ENCODE measurements at places on chromosomes 3 and 15.

DNA sequence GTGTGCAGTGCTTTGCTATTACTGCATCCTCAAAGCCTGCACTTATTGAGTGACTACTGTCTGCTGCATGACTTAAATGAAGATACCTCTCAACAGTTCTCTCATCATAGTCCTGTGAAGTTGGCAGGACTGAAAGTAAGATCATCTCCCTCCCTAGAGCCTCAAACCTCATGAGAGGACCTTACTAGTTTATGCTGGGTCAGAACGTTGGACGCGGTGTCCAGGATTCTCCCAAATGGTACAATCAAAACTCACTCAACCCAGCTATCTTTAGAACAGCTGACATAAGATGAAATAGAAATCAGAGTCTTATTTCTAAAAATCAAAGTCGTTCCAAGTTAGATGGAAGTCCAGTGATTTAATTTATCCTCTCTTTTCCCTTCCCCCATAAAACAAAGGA is 219.7 kb downstream of the PDZRN3 start:
- DNase-seq: no peak

- no peak for DNase-seq
Observed at GRCh38 chr15:98725874-98726273, 77.5 kb downstream of the IGF1R start.

- no peak for DNase-seq
Observed at GRCh38 chr3:183284570-183284969, 31.5 kb downstream of the B3GNT5 start.

DNA sequence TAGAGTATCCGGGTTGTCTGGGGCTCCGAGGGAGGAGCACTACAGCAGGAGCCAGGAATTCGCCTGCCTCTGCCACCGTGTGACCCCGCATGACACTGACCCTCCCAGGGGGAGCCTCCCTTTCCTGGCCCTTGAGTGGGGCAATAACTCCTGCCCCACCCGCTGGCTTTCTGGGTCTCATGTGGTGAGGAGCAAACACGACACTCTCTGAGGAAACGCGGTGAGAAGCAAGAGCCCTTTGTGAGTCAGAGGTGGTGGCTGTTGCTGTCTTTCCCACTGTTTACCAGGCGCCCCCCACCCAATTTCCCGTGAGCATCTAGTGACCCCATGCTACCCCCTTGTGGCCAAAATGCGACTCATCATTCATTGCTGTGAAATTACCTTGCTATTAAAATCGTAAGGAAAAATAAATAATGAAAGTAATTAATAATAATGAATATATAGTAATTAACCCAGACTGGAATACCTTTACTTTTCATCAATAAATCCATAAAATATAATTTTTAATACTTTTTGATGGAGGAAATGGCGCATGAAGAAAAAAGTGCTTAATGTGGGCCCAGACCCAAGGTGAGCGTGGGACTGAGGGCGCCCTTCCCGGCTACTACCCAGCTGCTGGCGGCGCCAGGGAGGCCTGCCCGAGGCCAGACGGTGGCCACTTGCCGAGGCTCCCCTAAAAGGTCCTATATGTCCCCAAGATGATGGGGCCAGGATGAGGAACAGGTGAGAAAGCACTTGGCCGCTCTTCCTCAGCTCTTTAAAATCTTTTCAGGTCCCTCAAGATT is 29.3 kb downstream of the CCNL1 start:
- no peak for DNase-seq

- DNase-seq: peak; percentile 80
Observed at GRCh38 chr3:23712656-23713559, 92.8 kb upstream of the UBE2E1 start.

GRCh38 chr3:45701172-45701867 is 12.1 kb downstream of the SACM1L start:
- DNase-seq: no peak

DNA sequence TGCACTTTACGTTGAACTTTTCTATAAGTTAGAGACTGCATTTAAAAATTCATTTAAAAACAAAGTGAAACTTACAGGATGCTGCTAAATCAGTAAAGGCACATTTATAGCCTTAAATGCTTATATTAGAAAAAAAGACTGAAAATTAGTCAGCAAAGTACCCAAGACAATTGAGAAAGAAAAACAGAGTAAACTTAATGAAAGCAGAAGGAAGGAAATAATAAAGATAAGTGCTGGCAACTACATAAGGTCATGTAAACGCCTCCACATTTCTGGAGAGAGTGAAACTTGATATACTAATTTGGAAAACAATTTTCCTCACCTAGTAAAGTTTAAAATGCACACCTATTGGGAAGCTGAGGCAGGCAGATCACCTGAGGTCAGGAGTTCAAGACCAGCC is 58.2 kb upstream of the ACAN start:
- no peak for DNase-seq

DNA sequence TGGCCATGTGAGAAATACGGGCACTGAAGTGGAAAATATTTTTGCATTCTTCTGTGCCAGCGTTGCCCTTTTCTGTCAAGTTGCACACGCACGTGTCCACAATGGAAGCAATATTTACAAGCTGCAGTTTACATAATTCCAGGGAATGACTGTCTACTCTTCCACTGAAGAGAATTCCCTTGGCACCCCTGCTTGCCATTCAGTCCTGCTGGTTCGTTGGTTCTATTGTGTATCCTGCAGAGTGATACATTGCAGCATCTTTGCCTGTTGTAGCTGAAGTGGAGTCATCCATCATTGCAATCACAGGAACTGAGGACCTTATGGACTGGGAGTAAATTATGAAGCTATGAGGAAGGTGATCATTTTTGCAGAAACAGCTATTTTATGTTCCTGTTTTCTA is 759.4 kb downstream of the ROBO2 start:
- no peak for DNase-seq

DNA sequence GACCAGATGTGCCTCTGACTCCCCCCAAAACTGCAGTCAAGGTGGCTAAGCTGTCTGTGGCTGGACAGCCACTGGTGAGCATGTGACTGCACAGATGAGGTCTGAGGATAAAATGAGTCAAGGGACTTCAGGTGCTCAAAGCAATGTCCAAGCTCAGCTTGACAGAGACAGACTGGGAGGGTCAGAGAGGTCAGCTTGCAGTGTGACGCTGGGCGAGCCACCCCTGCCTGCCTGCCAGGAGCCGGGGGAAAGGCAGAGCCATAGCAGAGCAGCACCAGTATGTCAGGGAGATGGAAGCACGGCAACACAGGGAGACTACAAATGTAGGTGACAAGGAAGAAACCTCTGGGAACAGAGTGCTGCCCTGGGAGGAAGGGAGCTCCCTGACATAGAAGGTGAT is 399.4 kb downstream of the OCA2 start:
- DNase-seq: no peak

DNA sequence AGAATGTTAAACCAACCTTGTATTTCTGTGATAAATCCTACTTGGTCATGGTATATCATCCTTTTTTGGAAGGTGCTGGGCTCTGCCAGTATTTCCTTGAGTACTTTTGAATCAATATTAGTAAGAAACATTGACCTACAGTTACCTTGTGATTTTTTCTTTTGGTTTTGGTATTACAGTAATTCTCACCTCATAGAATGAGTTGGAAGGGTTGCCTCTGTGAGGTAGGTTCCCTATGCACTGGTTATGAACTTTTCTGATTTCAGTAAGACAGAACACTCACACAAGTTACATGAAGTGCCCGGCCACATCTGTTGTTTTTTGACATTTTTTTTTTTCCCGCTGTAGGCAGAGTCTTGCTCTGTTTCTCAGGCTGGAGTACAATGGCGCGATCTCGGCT is 20.0 kb downstream of the PCCB start:
- no peak for DNase-seq

DNA sequence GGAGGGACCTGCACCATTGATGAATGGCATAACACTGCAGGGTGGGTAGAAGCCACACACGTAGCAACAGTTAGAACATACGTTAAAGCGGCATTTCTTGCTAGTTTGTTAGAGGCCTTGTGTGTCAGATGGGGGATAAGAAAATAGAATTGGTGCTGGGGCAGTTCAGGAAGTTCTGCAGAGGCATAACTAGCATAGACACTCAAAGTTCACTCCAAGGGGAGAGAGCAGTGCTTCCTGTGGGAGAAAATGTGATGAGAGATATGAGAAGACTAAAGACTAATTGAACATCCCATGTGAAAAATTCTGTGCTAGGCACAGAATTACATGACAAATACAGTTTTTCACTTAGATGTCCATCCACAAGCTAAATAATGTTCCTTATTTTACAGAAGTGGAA is 327.1 kb downstream of the ZNF621 start:
- no peak for DNase-seq

DNA sequence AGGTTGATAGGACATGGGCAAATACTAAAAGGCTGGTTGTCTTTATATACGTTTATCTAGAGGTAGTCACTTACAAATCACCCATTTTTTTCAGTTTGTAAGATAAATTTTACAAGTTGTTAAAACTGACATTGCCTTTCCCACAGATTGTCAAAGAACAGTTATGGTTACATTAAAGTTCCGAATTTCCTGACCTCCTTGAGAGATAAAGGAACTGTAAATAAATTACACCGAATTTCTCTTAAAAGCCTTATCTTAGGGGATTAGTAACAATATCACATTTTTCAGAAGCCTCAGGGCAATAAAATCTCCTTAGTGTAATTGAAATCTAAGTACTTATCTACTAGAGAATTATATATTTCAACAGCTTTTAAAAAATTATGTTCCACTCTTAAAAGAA is 49.5 kb downstream of the ZPLD1 start:
- DNase-seq: no peak

DNA sequence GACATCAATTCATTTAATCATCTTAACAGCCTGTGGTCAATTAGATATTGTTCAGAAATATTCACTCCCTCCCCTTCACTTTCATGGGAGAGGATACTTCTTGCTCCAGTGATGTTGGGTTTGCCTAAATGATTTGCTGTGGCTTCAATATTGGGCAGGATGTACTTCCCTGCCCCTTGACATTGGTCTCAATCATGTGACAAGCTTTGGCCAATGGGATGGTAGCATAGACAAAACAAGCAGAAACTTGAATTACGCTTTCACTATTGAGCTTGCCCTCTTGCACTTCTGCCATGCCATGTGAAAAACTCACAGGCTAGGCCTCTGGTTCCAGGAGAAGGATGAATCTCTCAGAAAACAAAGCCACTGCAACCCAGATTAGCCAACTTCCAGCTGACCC is 42.2 kb upstream of the STT3B start:
- no peak for DNase-seq

DNA sequence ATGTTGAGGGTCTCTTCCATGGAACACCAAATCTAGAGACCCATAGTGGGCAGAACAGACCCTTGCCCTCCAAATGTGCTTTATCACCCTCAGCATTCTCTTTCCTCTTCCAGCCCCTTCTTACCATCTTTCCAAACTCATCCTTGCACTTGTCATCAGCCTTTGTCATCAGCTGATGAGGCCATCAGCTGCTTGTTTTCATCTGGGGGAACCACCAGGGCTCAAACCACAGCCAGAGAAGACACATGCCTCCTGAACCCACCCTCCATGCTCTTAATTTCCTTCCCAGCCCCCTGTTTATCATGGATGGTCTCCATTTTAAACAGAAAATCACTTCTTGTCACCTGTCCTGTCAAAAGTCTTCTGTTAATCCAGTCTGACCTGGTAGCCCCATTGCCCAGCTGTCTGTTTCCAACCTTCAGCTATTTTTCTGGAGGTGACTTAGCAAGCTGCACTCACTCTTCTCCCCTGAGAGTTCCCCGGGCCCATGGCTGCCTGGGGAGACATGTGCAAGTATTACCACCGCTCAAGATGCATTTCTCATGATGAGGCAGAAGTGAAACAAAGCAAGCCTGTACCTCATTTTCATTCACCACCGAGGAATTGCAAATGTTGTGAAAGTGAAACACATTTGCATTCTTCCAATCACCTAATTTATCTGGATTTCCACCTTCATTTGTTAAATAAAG is 14.7 kb upstream of the SYNM start:
- DNase-seq: no peak

- no peak for DNase-seq
Observed at GRCh38 chr3:45986303-45986982, 9.2 kb downstream of the FYCO1 start.

- DNase-seq: no peak
Observed at GRCh38 chr3:102142379-102143060, 292.3 kb upstream of the ZPLD1 start.

- DNase-seq: peak; percentile 23
Observed at GRCh38 chr3:181880331-181880730, 168.6 kb downstream of the SOX2 start.

- no peak for DNase-seq
Observed at GRCh38 chr3:87370007-87370406, 93.6 kb upstream of the POU1F1 start.
